ENCODE measurements at places on chromosomes 3 and 15. TPM values are rescaled to one million over a fixed set of nuclear protein-coding genes. Genes with fewer than 3 reads are reported as not detected.
A peak's percentile ranks its signal among the peaks of the same experiment; 100 is the strongest.

GRCh38 chr3:187072511-187072910 lies 66.8 kb downstream of the RPL39L start:
- DNase-seq = peak; percentile 42

GRCh38 chr3:167397826-167398225 lies 17.7 kb upstream of the ZBBX start:
- no peak for DNase-seq

- no peak for DNase-seq
Observed at GRCh38 chr3:133269393-133269792, 130.5 kb upstream of the BFSP2 start.

DNA sequence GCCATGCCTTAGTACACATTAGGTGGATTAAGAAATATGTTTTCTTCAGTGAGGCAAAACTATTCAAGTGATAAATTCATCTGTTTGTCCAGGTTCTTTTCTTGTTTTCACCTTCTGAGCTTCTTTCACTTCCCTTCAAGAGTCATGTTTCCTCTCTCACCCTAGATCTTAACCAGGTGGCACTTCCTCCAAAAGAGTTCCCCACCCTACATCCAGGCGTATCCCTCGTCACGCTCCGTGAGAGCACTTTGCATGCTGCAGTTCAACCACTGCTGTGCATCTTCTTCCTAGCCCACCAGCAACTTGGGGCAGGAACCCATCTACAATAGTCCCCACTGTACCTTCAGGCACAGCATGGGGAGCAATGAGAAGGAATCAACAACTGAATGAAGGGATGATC lies 28.9 kb downstream of the OSBPL10 start:
- no peak for DNase-seq

DNA sequence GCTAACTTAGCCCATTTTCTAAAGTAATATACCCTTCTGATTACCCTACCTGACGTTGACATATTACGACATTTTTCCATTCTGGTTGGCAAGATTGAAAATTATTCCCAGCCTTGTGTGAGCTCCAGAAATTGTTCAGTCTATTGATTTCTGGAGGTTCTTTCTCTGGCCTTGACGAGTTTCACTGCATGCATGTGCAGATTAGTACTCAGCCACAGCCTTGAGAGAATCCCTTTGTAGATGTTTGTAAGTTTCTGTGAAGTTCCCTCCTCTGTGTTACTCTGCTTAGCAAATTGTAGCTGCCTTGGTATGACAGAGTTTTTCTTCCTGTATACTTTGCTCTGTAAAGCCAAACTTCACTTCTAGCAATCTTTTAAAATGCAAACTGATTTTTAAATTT lies 27.5 kb downstream of the TRIM69 start:
- no peak for DNase-seq

DNA sequence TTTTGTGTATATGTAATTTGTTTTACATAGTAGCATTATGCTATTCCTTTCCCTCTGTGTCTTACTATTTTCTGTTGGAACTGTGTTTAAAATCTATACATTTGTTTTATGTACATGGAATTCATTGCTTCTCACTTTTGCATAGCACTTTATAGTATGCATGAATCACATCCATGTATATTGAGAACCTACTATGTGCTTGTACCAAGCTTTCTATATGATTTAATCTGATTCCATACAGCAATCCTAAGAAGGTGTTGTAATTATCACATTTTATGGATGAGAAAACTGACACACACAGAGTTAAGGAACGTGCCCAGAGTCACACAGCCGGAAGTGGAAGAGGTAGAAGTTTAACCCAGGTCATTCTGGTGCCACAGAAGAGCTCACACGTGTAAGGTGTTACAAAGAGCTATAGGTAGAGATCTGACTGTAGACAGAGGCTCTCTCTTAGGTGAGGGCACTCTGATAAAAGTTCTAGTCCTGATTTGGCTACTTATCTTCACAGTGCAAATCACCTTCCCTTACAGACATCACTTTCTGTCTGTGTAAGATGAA lies 3.5 kb upstream of the SMAD3 start:
- no peak for DNase-seq

- no peak for DNase-seq
Observed at GRCh38 chr3:20123131-20123652, 62.8 kb downstream of the SGO1 start.

- DNase-seq = no peak
Observed at GRCh38 chr15:39699516-39700374, 82.9 kb downstream of the FSIP1 start.

DNA sequence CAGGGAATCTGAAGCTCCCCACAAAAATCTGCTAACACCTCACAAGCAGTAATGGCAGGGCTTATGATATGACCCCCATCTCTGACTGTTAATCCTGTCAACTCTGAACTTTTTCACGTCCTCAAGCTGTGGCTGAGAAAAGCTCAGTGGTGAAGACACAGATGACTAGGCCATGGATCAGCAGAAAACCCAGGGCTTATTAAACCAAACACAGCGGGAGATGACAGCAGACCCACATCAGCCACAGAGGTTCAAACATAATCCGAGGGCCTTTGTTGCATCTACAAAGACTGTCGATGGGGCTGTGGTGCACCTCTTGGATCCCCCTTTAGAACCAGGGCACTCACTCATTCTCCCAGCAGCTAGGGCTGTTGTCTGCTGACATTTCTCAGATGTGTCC lies 50.4 kb downstream of the GLB1 start:
- no peak for DNase-seq

HAPLN3 gene
- total RNA-seq = 4.2 TPM

MELTF gene
- 74.0 TPM for total RNA-seq

CCNB2 gene
- 15.1 TPM for total RNA-seq

KCNAB1 gene
- 0.80 TPM for total RNA-seq

All from hepatocyte (in vitro differentiated cells).